ENCODE measurements at places on chromosomes 11 and 22.
A peak's percentile ranks its signal among the peaks of the same experiment; 100 is the strongest.

DNA sequence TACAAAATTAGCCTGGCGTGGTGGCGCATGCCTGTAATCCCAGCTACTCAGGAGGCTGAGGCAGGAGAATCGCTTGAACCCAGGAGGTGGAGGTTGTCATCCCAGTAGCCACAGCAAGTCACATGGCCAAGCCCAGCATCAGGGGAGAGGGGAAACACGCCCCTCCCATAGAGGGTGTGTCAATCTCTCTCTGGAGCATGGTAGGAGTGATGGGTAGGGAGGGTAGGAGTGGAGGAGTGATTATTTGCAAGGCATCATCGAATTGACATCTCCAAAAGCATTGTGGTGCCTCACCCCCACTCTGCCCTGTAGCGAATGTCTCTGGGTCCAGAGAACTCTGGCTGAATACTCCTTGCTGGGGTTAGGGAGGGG, 6.1 kb upstream of the SSTR3 start:
- DNase-seq: no peak

DNA sequence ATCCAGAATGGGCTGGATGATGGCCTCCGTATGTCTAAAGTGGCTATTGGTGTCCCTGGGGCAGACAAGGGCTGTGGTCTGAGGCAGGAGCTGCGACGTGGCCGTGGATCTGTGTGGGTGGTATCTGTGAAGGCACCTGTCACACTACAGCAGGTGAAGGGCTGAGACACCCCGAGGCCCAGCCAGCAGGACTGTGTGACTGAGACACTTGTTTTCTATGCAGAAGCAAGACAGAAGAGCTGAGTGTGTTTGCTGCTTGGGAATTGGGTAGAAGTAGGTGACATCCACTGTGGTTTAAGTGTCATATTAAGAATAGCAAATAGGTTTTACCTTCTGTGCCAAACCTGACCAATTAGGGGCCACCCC, 35.0 kb downstream of the AMPD3 start:
- no peak for DNase-seq

GRCh38 chr11:120170741-120171261, 32.9 kb upstream of the TRIM29 start:
- no peak for DNase-seq

GRCh38 chr11:108498816-108499408, 728 bp upstream of the POGLUT3 start:
- DNase-seq: no peak

GRCh38 chr22:37581504-37581903, 1.6 kb upstream of the LGALS2 start:
- DNase-seq: no peak

DNA sequence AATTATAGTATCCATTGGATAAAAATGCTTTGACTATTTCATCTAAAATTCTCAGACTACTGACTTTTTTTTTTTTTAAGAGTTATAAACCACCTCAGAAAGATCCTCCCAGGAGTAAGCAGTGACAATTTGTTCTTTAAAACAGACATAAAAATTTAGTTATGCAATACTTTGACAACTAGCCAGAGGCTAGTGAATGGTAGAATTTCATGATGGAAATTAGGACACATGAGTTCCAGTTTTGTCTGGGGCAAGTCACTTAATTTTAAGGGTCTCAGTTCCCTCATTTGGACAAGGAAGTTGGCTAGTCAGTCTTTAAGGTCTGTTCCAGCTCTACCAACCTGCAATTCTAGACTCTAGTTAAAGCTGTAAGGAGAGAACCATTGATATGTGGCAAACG, 2.9 kb downstream of the IL18 start:
- DNase-seq: no peak

DNA sequence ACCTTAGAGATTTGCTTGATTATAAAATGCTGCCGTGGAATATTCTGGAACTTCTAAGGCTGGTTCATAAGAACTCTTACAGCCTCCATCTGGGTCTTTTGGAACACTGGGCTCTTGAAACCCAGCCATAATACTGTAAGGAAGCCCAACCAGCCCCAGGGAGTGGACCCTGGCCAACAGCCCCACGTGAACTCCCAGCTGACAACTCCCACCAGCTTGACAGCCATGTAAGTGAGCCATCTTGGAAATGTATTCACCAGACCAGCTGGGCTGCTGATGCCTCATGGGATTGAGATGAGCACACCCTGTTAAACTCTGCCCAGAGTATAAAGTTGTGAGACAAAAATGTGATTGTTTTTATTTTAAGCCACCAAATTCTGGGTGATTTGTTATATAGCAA, 378.7 kb upstream of the RAG2 start:
- DNase-seq: no peak

DNA sequence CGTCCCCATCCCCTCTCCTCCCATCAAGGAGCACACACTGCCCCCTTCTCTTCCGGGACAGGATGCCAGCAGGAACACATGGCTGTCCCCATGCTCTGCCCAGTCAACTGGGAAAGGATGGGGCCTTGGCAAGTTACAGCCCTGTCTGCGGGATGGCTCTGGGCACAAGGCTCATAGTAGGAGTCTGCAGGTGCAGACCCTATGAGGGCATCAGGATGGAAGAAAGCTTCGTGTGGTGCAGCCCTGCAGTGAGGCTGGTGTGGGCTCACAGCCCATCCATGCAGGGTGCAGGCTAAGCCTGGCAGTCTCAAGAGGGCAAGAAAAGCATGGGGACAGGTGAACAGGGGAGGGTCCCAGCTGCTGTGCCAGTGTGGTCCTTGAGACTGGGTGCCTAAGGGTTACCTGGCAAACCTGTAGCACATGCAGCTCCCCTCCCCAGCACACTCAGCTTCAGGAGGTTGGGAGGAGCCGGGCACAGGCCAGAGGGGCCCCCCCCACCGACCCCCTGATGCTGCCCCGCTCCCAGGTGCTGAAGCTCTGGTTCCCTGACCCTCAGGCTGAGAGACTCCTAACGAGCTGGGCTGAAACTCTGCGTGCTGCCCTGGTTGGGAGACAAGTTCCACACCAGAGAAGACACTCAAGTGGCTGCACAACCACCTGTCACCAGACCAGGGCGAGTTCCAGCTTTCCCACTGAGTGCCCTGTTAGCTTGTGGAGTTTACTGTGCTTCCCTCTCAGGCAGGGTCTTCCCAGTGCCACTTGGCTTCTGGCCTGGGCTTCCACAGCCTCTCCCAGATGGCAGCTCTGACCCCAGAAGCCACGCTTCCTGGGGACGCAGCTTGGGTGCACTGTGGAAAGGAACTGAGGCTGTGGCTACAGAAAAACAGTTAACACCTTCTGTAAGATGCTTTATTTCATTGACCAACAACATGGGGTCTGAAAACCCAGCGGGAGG, 3.3 kb upstream of the SCARF2 start:
- DNase-seq: no peak

DNA sequence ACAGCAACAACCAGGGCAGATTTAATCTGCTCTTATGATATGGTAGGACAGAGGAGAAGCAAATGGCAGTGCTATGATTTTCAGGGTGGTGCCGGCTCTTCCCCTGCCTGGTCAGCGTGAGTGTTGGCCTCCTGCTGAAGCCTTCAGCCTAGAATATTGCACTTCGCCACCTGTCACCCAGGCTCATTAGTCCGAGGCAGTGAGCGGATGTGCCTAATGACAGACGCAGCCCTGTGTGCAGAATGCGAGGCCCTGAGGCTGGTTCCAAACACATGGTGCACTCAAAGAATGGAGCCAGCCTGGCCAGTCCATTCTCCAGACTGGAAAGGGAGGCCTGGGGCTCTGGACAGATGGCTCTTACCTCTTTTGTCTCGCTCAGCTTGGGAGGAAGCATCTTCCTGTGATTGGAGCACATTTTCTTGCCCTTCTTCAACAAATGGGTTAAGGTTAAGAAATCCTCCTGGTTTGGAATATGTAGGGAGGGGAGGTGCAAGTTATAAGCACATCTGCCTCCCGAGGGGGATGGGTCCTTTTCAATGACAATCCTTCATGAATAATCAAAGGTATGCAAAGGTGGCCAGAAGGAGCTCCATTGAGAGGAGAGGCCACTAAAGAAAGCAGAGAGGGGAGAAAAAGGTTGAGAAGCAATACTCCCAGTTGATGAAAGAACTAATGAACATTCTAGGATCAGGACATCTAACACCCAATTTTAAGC, 39.7 kb upstream of the GALNT18 start:
- DNase-seq: no peak

GRCh38 chr11:68014947-68015447, 4.9 kb downstream of the ALDH3B1 start:
- DNase-seq: no peak

DNA sequence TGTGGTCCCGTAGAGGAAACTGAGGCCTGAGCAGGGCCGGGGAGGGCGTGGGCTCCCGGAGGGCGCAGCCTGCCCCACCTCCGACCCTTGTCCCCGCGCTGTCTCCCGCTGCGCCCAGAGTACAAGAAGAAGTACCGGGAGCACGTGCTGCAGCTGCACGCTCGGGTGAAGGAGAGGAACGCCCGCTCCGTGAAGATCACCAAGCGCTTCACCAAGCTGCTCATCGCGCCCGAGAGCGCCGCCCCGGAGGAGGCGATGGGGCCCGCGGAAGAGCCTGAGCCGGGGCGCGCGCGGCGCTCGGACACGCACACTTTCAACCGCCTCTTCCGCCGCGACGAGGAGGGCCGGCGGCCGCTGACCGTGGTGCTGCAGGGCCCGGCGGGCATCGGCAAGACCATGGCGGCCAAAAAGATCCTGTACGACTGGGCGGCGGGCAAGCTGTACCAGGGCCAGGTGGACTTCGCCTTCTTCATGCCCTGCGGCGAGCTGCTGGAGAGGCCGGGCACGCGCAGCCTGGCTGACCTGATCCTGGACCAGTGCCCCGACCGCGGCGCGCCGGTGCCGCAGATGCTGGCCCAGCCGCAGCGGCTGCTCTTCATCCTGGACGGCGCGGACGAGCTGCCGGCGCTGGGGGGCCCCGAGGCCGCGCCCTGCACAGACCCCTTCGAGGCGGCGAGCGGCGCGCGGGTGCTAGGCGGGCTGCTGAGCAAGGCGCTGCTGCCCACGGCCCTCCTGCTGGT, 1.9 kb downstream of the NLRP6 start:
- peak; percentile 53 for DNase-seq

GRCh38 chr22:30413745-30414524, 11.6 kb upstream of the MTFP1 start:
- no peak for DNase-seq

DNA sequence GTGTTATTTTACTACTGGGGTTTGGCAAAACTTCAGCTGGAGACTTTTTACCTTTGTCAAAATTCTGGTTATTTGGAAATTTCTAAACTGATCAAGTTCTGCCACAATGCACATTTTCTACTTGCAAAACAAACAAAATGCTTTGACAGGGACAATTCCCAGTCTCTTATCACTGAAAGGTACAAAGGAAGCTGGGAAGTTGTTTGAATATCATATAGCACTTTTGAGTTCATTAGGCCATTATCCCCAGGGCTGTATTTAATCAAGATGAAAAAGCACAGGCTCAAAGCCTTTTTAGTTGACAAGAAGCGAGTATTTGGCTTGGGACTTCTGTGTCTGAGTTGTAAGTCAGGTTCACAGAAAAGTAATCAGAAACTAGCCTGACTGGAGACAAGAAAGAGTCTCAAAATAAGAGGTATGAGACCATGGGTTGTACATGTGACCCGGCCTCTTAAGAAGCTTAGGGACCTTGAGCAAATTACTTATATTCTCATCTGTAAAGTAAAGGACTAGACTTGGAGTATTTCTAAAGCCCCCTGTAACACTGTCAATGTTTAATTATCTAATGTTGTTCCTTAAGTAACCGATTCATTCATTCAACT, 2.9 kb upstream of the HORMAD2 start:
- DNase-seq: no peak

Measured in CD4-positive, alpha-beta T cell treated with Interleukin-21 for 1 hour (primary cell).